ENCODE measurements at places on chromosomes 1 and 21.

DNA sequence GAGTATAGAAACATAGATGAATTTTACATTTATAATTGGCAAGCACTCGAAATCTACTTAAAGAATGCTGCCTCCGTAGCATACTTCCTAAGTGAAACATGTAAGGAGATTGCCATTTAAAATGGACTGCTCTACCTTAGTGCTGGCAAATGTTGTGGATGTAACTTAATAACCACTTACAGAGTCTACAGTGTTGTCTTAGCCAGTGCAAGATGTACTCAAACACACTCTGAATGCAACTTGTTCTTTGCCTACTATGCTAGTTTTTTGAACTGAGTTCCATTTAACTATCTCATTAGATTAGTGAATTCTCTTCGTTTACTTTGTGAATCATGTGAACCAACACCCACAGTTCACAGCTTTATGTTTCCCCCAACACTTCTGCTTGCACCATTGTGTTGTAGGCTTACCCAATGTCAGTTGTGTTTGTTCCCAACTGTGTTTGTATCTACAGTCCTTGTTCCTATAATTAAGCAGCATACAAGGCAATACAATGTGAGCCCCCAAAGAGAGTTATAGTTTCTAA lies 345.5 kb upstream of the LYPLAL1 start:
- DNase-seq = no peak

DNA sequence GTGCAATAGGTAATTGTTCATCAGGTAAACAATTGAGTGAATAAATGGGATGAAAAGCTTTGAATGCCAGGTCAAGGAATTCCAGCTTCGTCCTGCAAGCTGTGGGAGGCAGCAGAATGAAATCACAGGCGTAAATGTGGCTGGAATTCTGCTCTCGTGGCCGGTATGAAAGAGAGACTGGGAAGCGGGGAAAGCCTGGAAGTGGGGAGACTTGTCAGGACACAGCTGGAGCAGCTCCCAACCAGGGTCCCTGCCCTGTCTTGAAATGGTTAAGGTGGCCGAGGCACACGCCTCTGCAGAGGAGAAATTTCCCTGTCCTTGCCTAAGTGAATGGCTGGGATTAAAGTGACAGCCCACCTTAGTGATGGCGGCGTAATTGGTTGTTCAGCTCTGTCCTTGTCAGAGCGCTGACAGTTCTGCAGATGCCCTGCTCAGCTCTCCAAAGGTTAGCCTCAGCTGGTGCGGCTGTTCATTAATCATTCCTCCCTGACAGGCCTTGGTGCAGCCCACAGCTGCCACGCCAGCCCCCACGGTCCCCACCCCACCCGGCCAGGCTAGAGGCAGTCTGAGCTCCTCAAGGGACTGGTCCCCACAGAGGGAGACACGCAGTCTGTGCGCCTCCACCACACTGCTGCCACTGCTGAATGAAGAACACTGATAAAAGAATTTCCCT lies 398.3 kb upstream of the POU3F1 start:
- no peak for DNase-seq

- no peak for DNase-seq
These were observed 58.3 kb upstream of the SDC3 start for GRCh38 chr1:30966690-30967369.

DNA sequence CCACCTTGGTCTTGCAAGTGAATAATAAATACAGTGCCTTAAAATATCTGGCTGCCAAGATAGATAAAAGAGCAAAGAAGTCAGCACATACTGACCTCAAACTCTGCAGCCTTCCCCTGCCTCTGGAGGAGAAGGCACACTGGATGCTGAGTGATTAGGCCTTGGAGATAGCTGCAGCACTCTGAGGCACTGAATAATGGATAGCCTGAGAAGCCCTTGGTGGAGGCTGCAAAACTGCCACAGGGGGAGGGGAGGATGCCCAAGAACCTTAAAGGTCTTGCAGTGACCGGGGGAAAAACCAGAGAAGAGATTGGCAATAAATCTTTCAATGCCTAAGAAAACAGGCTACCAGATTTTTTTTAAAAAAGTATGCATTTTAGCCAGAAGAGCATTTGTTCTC lies 167.4 kb upstream of the PRMT6 start:
- no peak for DNase-seq

DNA sequence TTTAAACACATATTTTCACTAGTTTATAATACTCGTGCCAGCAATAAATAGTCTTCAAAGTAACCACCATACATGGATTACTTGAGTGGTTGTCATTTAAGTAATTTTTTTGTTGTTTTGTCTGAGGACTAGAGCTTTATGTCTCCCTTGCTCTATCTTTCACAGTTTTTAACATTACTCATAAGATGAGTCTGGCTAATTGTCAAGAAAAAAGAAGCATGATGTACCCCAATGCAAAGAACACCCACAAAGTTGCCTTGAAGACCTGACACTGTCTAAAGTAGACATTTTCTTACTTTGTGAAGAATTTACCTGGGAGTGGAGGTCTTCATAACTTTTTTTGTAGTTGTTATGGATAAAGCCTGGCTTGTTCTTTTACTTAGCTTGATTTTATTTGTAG lies 210.4 kb upstream of the BRINP3 start:
- DNase-seq = no peak

DNA sequence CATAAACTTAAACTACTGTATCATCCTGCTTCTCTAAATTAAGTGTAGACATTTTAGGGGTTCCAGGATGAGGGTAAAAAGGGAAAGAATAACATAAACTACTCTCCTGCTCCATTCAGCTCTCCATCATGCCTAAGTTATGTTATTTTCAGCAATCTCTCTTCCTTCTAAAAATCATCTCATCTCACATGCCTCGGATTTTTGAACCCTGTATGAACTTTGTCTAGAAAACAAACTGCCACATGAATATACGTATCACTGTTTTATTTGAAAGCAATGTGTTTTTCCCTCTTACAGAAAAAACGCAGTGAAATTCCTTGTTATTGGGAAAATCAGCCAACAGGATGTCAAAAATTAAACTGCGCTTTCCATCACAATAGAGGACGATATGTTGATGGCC lies 32.6 kb downstream of the ZBED6 start:
- no peak for DNase-seq

Data from activated CD4-positive, alpha-beta T cell treated with anti-CD3 and anti-CD28 coated beads, Interleukin-10, Interleukin-2, amounts not matched to agents 100 ng/mL and 50 ng/mL, durations not matched to agents 16 hours and 8 hours (primary cell).